Hematopoietic multipotent progenitor cell treated with erythropoietin and hydrocortisone succinate and interleukin-3 and kit ligand, for 4 days (in vitro differentiated cells): ENCODE measurements at places on chromosomes 11 and 22.

DNA sequence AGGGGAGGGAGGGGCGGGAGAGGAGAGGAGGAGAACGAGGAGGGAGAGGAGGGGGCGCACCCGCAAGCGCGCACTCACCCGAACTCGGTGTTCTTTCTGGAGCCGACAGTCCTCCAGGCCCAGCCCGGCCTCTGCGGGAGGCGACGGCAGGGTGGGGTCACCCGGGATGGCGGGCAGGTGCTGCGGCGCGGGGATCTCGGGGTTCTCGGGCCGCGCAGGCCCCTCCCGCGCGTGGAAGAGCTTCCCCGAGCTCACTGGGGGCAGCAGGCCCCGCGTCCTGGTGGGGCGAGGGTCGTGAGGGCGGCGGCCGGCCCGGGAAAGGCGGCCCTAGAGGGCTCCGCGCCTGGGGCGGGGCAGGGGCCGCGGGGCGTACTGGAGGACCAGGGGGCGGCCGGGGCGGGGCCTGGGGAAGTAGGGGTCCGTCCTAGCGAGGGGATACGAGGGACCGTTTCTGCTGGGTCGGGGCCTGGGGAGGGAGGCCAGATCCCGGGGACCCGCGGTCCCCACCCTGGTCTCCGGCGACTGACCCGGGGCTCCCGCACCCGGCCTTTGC lies 5.2 kb downstream of the LMNTD2 start:
- no peak for DNase-seq

GRCh38 chr22:20423008-20423905 lies 14.4 kb downstream of the SCARF2 start:
- no peak for DNase-seq

GRCh38 chr11:131598305-131598704 lies 227.9 kb downstream of the NTM start:
- DNase-seq, result no peak

DNA sequence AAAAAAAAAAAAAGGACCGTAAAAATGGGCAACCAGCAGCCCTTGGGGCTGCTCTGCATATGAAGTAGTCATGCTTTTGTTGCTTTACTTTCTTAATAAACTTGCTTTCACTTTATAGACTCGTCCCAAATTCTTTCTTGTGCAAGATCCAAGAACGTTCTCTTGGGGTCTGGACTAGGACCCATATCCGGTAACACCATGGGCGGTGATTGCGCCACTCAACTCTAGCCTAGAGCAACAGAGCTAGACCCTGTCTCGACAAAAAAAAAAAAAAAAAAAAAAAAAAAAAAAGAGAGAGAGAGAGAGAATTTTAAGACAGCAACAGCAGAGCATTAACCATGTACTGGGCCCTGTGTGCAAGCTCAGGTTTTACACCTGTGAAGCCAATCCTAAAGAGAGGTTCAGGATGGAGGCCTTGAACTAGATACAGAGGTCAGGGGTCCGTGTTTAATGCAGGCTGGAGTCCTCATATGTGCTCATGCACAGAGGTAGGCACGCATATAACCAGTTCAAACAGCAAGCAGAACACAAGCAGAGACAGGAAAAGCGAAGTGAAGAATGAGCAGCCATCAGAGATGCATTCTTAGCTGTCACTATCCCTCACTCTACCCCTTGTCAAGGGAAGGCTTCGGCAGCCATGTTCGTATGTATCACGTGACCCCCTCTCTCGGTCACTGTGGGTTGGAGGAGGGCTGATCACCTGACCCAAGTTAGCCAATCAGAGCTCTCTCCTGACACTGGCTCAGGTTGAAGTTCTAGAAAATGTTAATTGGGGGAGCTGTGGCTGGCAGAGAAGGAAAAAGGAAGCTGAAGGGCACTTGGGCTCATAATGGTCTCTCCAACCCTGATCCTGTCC lies 16.7 kb upstream of the SYT12 start:
- DNase-seq, result peak; percentile 70

- peak; percentile 45 for DNase-seq
These were observed at the start of gene ANO9 for GRCh38 chr11:441418-442274. Gene ANO9 (minus strand): TSS chr11:442011. CDS start chr11:441926, 85 bp downstream.

- no peak for DNase-seq
These were observed 1288.4 kb downstream of the TBC1D22A start for GRCh38 chr22:48050836-48051235.

DNA sequence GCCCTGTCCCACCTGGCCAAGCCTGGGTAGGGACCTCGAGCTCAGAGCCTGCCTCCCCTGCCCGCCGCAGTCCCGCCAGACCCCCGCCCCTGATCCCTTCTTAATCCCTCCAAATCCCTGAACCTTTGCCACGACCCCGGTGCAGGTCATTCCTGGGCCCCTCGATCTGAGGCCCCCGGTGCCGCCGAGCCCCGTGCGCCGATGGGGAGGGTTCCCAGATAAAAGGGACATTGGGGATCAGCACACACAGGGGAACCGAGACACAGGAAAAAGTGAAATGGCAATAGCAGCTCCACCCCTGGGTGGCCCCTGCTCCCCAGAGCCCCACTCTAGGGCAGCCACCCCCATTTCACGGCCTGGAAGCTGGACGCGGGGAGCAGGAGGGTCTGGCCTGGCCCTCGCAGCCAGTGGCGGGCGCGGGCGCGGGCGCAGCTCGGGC lies 1.3 kb upstream of the WNT7B start:
- DNase-seq, result no peak

GRCh38 chr11:66211100-66211499 lies 57.3 kb upstream of the RAB1B start:
- no peak for DNase-seq

DNA sequence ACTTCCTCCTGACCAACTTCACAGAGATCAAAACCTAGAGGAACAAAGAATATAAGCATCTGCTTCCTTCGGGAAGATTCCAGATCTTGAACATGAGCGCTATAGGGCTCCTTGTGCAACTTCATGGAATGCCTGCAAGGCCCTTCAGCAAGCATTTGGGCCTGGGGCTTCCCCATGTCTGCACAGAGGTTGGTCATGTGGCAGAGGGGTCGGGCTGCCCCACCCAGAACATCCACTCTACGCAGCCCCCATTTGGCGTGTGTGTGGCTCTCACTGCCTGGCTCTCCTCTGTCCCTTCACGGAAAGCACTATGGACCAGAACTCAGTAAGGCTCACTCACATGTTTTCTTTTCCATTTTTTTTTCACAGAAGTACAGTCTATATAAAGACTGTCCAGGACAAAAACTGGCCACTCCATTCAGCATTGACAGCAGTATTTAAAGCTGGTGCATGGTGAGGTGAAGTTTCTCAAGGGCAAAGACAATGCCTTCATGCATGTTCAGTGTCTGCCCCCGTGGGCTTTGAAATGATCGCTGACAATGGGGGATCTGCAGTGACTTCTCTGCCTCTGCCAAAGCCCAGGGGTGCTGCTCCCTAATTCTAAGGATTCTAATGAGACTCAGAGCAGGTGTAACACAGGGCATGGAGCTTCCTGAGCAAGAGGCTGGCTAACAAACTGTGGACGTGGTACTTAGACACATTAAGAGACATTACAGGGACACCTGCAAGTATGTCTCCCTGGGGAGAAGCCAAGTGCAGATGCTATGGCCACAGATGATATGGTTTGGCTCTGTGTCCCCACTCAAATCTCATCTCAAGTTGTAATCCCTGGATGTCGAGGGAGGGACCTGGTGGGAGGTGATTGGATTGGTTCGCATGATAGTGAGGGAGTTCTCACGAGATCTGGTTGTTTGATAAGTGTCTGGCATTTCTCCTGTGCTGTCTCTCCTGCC lies 66.5 kb upstream of the PITPNB start:
- DNase-seq, result no peak

GRCh38 chr11:65424205-65425104 lies 1.9 kb downstream of the NEAT1 start:
- DNase-seq, result peak; percentile 69

GRCh38 chr11:75031224-75031753 lies 42.6 kb downstream of the NEU3 start:
- peak; percentile 84 for DNase-seq

GRCh38 chr22:30009478-30009877 lies 70.8 kb upstream of the HORMAD2 start:
- DNase-seq, result no peak

GRCh38 chr11:123594188-123594901 lies 60.1 kb downstream of the SCN3B start:
- DNase-seq, result no peak

GRCh38 chr11:65439331-65440181 lies 17.0 kb downstream of the NEAT1 start:
- DNase-seq, result no peak

GRCh38 chr22:33111491-33111890 lies 53.3 kb upstream of the SYN3 start:
- DNase-seq, result no peak

DNA sequence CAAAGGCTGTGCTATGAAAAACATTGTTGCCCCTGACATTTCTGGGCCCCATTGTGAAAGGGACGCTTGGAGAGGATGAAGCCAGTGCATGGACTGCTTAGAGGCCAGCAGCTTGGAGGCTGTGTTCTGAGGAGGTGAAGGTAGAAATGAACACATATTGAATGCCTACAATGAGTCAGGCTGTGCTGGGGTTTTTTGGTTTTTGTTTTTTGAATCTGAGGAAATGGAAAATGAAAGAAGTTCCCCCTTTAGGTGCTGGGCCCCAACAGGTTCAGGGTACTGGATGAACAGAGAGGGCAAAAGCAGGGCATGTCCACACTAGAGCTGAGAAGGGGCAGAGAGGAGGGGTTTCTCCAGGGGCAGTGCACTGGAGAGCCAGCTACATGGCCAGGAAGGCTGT lies 166.1 kb upstream of the API5 start:
- no peak for DNase-seq

DNA sequence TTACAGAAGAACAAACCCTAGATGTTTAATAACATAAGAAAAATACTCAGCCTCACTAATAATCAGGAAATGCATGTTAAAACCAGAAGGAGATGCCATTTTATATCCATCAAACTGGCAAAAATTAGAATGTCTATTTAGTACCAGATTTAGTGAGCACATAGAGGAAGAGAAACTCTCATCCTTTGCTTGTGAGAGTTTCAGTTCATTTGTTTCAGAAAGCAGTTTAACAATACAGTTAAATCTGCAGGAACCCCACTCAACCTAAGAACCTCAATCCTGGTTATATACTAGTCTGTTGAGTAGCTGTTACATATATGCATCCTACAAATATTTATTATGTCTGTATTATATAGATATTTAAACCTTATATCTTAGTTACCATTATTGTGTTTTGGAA lies 172.6 kb downstream of the WNT11 start:
- DNase-seq, result no peak

DNA sequence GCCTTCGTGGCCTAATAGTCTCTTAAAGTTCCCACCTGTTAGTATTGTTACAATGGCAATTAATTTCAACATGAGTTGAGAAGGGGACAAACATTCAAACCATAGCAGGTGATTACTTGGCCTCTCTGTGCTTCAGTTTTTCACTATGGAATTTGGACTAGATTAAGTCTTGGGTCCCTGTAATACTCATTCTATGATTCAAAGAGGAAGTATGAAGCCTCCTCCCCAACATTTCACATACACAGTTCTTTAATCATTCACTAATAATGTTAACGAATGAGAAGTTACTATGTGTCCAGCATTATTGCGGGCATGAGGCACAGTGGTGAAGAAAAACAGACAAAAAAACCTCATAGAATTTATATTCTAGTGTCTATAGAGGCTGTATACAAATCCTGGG lies 19.9 kb upstream of the USP47 start:
- no peak for DNase-seq

DNA sequence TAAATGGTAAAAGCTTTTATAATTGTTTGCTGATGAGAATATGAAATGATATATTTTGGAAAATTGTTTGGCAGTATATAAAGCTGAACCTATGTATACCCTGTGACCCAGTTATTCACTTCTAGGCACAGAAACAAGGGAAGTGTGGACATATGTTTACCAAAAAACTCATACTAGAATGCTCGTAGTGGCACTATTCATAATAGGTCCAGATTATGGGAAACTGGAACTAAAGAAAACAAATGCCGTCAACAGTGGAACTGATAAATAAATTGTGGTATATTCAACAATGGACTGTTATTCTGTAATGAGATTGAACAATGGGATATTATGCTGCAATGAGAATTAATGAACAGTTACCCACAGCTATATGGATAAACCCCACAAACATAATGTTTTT lies 32.8 kb downstream of the CSTPP1 start:
- DNase-seq, result no peak
